Activated CD4-positive, alpha-beta T cell treated with anti-CD3 and anti-CD28 coated beads, Interleukin-2, amount 10 ng/mL, durations not matched to agents 24 days and 14 days (primary cell): ENCODE measurements at places on chromosomes 1 and 21.

DNA sequence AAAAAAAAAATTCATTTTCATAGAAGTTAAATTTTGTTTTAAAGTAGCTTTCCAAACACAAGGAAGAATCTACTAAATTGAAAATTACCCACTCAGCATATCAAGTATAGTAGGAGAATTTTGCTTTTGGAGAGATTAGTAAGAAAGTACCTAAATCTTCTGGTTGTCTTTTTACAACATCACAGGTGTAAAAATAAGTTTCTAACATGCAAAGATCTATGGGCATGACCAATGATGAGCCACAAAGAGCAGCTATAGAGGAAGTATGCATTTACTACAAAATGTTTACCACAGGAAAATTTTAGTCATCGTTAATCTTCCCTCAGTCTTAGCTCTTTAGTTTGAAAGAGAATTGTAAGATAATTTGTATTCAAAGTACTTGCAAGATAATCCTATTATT lies 28.1 kb downstream of the ANGPTL3 start:
- no peak for DNase-seq

- DNase-seq: no peak
These were observed 1.4 kb downstream of the GOLPH3L start for GRCh38 chr1:150695561-150695960.

GRCh38 chr21:43015906-43016540 lies 41.7 kb downstream of the PKNOX1 start:
- no peak for DNase-seq

- DNase-seq: no peak
These were observed 12.5 kb downstream of the CD52 start for GRCh38 chr1:26330276-26330675.

DNA sequence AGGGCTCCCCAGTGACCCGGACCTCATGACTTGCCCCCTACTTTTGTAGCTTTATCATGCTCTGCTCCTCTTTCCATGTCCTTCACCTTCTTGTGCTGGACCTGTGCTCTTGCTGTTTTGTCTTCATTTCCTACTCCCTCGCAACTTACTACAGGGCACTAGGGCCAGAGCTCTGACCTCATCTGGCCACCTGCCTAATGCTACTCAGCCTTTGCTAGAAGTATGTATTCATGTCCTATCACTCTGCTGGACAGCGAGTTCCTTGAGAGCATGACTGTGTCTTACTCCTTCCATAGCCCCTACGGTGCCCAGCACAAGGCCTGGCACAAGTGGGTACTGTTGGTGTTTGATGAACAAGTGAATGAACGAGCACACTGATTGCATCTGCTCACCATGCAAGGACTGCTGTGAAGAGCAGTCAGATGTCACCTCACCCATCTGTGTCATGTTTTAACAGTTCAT lies 1.9 kb downstream of the MTFR1L start:
- peak; percentile 56 for DNase-seq

GRCh38 chr1:155920717-155921116 lies 9.6 kb upstream of the RIT1 start:
- no peak for DNase-seq

- no peak for DNase-seq
These were observed 3.4 kb downstream of the KRTAP10-12 start for GRCh38 chr21:44700101-44701022.

GRCh38 chr1:162388615-162389014 lies 7.1 kb downstream of the C1orf226 start:
- DNase-seq: no peak

- DNase-seq: peak; percentile 51
These were observed 153.1 kb upstream of the JUN start for GRCh38 chr1:58936973-58937372.

GRCh38 chr1:156420205-156421061 lies 51.4 kb downstream of the RHBG start:
- DNase-seq: peak; percentile 86

GRCh38 chr1:112256411-112256810 lies 139.6 kb upstream of the CTTNBP2NL start:
- no peak for DNase-seq

DNA sequence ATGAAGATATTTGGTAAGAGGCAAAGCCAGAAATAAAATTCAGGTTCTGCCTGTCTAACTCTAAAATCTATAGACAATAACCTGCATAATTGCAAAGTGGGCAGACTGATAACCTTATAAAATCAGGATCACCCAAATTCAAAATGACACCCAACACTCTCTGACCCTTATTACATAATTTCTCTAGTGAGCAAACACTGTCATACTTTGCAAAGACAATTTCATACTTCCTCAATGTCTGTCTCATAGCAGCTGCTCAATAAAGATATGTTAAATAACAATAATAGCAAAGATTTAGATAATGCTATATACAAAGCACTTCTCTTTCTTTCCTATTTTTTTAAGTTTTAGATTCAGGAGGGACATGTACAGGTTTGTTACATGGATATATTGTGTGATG lies 118.5 kb downstream of the UCHL5 start:
- no peak for DNase-seq

DNA sequence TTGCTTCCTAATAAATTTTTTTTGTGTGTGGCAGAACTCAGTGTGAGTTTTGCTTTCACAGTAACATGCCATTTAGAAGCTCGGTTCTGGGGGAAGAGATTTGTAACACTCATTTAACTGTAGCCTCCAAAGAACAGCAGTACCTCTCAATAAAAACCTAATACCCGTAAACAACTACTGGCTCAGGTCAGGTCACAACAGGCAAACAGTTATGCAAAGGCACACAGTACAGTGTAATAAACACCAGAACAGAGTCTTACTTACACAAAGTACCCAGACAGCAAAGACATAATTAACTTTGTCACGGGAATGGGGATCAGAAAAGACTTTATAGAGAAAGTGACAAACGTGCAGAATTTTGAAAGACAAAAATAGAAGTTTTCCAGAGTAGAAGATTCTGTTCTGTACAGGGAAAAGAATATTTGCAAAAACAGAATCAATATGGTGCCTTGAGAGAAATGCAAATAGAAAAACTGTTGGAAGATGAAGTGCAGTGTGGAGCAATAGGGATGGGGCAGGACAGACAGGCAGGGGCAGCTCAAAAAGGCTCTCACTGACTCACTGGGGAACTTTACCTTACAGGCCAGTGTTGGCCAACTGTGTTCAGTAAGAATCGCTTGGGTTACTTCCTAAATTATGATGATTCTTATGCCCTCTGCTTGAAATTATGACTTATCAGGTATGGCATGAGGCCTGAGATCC lies 38.8 kb downstream of the EGLN1 start:
- DNase-seq: no peak

GRCh38 chr1:202272103-202272845 lies 69.5 kb downstream of the UBE2T start:
- no peak for DNase-seq

- peak; percentile 60 for DNase-seq
These were observed 8.3 kb downstream of the VSIG8 start for GRCh38 chr1:159854116-159854692.

- DNase-seq: peak; percentile 58
These were observed 291.9 kb upstream of the USP25 start for GRCh38 chr21:15437883-15438282.

DNA sequence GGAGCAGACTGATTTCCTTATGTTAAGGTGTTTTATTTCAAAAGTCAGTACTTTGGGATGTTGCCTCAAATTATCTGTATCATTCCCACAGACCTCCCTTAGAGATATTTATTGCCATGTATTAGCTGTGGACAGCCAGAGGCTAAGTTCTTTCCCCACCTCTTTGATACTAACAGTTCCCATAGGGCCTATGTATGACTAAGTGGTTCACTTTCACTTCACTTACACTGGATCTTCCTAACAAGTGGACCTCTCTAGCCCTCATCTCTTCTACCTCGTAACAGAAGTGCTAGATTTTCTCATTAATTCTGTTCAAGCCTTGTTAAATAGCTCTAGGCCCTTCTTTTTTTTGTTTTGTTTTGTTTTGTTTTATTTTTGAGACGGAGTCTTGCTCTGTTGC lies 6.2 kb downstream of the TRAF5 start:
- DNase-seq: peak; percentile 41

DNA sequence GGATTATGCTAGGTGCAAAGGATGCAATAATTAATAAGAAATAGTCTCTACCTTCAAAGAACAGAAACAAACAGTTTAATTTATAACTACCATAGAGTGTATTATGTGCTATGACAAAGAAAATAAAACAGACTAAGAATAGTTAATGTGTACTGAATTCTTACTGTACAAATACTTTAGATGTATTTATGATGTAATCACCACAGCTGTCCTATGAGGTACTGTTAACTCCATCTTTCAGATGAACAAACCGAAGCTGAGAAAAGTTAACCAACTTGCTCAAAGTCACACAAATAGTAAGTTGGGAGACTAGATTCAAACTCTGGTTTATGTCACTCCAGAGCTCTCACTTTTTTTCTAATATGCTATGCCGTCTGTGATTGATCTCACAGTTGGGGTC lies 77.0 kb upstream of the FGGY start:
- no peak for DNase-seq

DNA sequence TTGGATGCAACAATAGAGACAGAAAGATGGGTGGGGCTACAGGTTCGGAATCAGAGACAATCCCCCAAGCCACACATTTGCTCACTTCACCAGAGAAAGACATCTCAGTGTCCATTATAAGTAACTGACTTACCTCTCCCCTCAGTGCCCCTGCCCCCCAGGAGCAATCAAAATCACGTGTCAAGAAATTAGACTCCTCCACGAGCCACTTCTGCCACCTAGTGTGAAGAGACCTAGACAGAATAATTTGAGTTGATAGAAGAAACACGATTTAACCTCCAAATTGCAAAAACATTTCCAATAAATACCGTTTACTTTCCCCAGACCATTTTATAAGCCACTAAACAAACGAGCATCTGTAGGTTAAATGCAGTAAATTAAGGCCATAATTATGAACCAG lies 123.2 kb downstream of the SLC30A10 start:
- no peak for DNase-seq

- DNase-seq: no peak
These were observed 2.1 kb downstream of the EIF3I start for GRCh38 chr1:32224285-32224684.

GRCh38 chr1:176959191-176959820 lies 205.2 kb downstream of the ASTN1 start:
- DNase-seq: no peak

DNA sequence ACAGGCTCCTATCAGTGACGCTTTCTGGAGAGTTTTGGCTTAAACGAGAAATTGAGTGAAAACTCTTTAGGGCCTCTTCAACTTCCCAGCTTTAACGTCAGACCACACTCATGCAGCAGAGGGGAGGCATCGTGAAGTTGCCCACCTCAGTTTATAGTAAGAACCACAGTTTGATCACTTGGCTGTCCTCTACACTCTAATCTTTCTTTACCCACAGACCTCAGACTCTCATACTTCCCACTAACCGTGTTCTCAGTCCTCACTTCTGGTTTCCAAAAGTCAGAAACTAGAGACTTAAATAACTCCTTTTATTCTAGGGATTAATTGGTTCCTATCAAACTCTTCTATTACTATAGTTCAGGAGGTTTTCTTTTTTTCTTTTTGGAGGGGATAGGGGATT lies 302.2 kb downstream of the NTNG1 start:
- no peak for DNase-seq

DNA sequence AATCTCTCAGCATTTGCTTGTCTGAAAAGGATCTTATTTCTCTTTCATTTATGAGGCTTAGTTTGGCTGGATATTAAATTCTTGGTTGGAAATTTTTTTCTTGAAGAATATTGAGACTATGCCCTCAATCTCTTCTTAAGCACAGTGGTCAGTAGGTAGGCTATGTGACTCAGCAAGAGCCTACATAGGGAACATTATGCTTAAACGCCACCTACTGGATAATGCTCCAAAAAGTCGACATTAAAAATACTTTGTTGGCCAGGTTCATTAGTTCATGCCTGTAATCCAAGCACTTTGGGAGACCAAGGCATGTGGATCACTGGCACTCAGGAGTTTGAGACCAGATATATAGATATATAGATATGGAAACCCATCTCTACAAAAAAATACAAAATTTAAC lies 678.0 kb upstream of the USP24 start:
- no peak for DNase-seq

GRCh38 chr21:42097274-42097673 lies 26.2 kb downstream of the UMODL1 start:
- DNase-seq: no peak

- DNase-seq: peak; percentile 52
These were observed 42.1 kb downstream of the DYRK1A start for GRCh38 chr21:37408464-37409193.

DNA sequence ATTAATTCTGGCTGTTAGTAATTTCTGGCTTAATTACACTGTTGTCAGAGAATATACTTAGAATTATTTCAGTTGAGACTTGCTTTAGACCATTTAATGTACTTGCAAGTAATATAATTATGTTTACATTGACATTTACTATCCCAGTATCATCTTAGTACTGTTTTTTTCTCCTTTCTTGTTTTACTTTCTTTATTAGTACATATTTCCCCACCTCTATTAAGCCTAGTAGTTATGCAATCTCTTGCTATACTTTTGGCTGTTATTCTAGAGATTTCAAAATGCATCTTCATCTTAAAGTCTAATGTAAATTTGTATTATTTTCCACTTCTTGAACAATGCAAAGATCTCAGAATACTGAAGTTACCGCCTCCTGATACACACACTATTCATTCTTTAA lies 24.4 kb downstream of the BRWD1 start:
- no peak for DNase-seq

GRCh38 chr1:76110666-76111065 lies 36.1 kb downstream of the ST6GALNAC3 start:
- no peak for DNase-seq

DNA sequence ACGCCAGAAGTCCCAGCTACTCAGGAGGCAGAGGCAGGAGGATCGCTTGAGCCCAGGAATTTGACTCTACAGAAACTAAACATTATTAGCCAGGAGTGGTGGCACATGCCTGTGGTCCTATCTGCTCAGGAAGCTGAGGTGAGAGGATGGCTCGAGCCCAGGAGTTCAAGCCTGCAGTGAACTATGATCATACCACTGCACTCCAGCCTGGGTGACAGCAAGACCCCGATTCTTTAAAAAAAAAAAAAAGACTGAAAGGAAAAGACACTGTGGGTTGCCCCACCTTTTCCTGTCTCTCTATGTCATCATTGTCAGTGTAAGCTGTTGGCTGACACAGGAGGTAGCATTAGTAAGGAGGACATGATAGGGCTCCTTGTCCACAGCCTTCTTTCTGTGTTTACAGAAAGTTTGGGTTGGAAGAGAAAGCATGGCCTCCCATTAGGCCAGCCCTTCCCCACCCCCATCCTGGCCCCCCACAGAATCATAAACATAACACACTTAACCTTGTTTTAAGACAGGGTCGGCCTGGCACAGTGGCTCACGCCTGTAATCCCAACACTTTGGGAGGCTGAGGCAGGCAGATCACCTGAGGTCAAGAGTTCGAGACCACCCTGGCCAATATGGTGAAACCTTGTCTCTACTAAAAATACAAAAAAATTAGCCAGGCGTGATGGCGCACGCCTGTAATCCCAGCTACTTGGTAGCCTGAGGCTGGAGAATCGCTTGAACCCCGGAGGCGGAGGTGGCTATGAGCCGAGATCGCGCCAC lies 20.6 kb upstream of the RCAN3 start:
- peak; percentile 82 for DNase-seq

DNA sequence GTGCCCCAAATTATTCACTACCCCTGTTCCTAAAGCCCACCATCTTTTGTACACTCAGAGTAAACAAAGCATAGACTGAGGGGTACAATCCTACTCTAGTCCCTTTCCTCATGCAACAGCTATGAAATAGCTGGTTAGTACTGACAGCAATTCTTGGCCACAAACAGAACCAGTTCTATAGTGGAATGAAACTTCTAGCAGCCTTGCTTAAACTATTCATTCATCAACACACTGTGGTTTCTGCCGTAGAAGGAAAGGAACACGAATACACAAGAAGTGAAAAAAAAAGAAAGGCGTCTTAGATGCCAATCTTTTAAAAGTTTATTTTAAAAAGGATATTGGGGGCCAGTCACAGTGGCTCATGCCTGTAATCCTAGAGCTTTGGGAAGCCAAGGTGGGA lies 9.9 kb downstream of the PSMB2 start:
- DNase-seq: no peak
